Memory B cell (primary cell): ENCODE measurements at places on chromosomes 1 and 21.
A peak's percentile ranks its signal among the peaks of the same experiment; 100 is the strongest.

- no peak for DNase-seq
- peaks cover 14% of the 10 kb centered on the region for H3K27me3 ChIP-seq
- no peak overlapping the region for H3K27ac ChIP-seq
These were observed 50.7 kb downstream of the BCL9 start for GRCh38 chr1:147591993-147592392.

GRCh38 chr1:17745479-17745955, 9.6 kb upstream of the ACTL8 start:
- DNase-seq: no peak
- H3K4me1 ChIP-seq: no peaks in the 10 kb centered on the region
- no peak overlapping the region for H3K4me3 ChIP-seq
- no peaks in the 10 kb centered on the region for H3K36me3 ChIP-seq
- H3K27me3 ChIP-seq: peaks cover 14% of the 10 kb centered on the region

- no peaks in the 10 kb centered on the region for H3K36me3 ChIP-seq
- H3K27ac ChIP-seq: no peak overlapping the region
- DNase-seq: no peak
- peaks cover 2% of the 10 kb centered on the region for H3K4me1 ChIP-seq
These were observed 1121.7 kb upstream of the PRMT6 start for GRCh38 chr1:105934806-105935205.

- no peaks in the 10 kb centered on the region for H3K36me3 ChIP-seq
- no peak overlapping the region for H3K27ac ChIP-seq
- H3K4me3 ChIP-seq: no peak overlapping the region
- H3K27me3 ChIP-seq: peaks cover 8% of the 10 kb centered on the region
These were observed 37.4 kb downstream of the FCER1A start for GRCh38 chr1:159339536-159339935.

- no peaks in the 10 kb centered on the region for H3K27me3 ChIP-seq
- peaks cover 6% of the 10 kb centered on the region for H3K4me1 ChIP-seq
- no peak overlapping the region for H3K27ac ChIP-seq
These were observed 27.1 kb downstream of the PARK7 start for GRCh38 chr1:7988576-7988975.

GRCh38 chr1:5351366-5351765, 640.9 kb downstream of the NPHP4 start:
- H3K27ac ChIP-seq: no peak overlapping the region
- no peak overlapping the region for H3K4me3 ChIP-seq
- no peaks in the 10 kb centered on the region for H3K4me1 ChIP-seq
- no peak for DNase-seq

DNA sequence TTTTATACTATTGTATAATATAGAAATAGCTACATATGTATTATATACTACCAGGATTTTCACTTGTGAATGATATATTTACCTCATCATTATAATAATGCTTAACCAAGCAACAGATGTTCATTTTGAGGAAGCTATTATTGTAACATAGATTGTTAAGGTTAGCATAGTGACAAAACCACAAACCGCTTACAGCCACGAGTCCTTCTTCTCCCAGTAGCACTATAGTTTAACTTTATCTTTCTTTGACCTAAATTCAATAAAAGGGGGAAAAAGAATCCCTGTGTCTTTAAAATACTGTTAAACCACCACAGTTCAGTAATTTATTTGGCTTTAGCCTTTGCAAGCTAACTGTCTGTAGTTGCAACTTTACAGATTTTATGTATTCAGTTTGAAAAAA, 1039.4 kb upstream of the B3GALT2 start:
- H3K27me3 ChIP-seq: peaks cover 3% of the 10 kb centered on the region
- H3K4me3 ChIP-seq: no peak overlapping the region
- H3K36me3 ChIP-seq: no peaks in the 10 kb centered on the region
- H3K4me1 ChIP-seq: peaks cover 2% of the 10 kb centered on the region
- no peak overlapping the region for H3K27ac ChIP-seq
- no peak for DNase-seq

DNA sequence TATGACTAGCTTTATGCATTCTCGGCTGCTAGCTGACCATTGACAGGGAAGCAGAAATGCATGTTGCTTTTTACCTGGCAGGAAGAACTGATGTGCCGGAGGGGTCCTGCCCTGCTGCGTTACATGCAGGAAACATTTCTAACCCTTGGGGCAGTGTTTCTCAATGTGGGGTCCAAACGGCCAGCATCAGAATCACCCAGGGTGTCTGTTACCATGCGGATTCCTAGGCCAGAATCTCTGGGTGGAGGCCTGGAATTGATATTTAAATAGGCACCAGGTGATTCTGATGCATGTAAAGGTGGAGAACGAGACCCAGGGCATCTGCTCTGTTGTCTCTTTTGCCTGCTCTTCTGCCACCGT, 182.7 kb downstream of the PCP4 start:
- no peaks in the 10 kb centered on the region for H3K4me1 ChIP-seq
- no peak for DNase-seq
- no peaks in the 10 kb centered on the region for H3K36me3 ChIP-seq
- H3K4me3 ChIP-seq: no peak overlapping the region

GRCh38 chr1:8938232-8938999, 7.3 kb upstream of the CA6 start:
- DNase-seq: no peak
- no peaks in the 10 kb centered on the region for H3K36me3 ChIP-seq
- no peak overlapping the region for H3K27ac ChIP-seq
- H3K4me1 ChIP-seq: peaks cover 3% of the 10 kb centered on the region

GRCh38 chr1:91997607-91998195, 32.1 kb upstream of the EPHX4 start:
- DNase-seq: peak; percentile 2
- H3K4me3 ChIP-seq: no peak overlapping the region
- H3K27me3 ChIP-seq: no peaks in the 10 kb centered on the region
- H3K4me1 ChIP-seq: no peaks in the 10 kb centered on the region
- no peaks in the 10 kb centered on the region for H3K36me3 ChIP-seq

DNA sequence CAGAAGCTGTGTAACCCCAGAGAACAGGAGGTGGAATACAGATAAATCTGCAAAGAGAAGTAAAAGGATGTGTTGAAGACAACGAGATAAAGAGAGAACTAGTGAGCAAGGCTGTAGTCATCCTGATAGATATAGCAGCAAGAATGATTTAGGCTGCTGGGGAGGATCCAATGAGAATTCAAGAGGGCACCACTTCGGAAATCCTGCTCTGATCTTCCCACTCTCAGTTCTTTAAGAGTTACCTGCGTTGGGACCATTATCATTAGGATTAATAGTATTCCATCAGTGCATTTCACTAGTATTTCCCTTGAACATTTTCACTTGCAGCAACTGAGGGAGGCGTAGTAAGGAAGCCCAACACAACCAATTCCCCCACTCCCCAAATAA, at the start of gene BRINP3:
TSS of gene BRINP3 (minus strand) at position 103 of the 387 bp plus-strand sequence.
- peaks cover 12% of the 10 kb centered on the region for H3K4me1 ChIP-seq
- no peaks in the 10 kb centered on the region for H3K36me3 ChIP-seq
- peaks cover 4% of the 10 kb centered on the region for H3K27me3 ChIP-seq
- no peak for DNase-seq
- no peak within 1 kb of the TSS for H3K4me3 ChIP-seq

DNA sequence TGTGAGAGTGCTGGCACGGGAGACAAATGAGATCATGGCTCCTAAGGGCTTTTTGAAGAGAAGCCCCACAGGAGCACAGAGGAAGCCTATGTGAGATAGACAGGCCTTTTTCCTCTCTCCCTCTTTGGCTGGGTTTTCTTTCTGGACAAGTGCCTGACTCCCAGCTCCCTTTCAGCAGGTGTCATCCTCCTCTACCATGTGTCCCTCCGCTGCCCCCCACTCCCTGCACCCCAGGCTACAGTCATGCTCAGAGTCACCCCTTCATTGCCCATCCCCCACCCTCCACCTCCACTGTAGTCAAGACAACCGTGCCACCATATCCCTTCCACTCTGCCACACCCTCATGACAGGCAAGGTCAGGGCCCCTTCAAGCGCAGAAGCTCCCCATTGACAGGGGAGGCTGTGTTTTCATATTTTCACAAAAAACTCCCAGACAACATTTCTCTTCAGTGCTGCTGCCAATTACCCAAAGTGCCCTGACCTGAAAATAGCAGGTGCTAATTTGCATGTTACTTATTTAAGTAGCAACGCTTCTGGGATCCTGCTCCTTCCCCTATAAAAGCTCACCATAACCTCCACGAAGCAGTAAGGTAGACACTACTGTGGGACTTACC, 92.1 kb upstream of the IPO9 start:
- no peak for DNase-seq
- H3K4me1 ChIP-seq: peaks cover 27% of the 10 kb centered on the region
- peaks cover 7% of the 10 kb centered on the region for H3K27me3 ChIP-seq
- peak overlapping the region; percentile 35 for H3K4me3 ChIP-seq
- H3K36me3 ChIP-seq: no peaks in the 10 kb centered on the region
- peak overlapping the region; percentile 76 for H3K27ac ChIP-seq

DNA sequence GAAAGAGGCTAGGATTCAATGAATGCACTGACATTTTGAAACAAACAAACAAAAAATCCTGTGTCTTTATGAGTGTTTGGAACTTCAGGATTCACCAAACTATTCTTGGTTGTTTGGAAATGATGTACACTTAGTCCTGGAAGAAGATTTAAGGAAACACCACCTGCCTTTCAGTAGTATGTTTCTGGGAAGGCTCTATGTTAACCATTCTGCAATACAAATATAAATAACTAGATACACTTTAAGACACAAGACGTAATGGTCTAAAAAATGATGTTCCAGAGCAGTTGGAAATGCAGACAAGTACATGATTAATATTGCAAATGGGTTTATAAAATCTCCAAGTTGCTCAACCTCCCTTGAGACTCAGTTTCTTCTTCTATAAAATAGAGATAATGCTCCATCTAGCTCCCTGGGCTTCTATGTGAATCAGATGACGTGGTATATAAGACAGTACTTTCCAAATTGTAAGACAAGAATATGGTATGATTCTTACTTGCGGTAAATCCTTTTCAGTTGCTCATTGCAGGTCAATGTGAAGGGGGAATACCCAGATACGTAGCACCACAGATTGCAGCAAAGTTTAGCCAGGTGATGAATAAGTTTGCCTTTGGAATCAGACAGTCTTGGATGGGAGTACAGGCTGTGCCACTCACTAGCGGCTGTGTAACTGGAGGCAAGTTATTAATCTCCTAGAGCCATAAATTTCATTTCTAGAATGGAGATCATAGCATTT, 224.8 kb upstream of the SGIP1 start:
- H3K27ac ChIP-seq: no peak overlapping the region
- no peak overlapping the region for H3K4me3 ChIP-seq
- DNase-seq: no peak

- peaks cover 8% of the 10 kb centered on the region for H3K27me3 ChIP-seq
- peaks cover 5% of the 10 kb centered on the region for H3K4me1 ChIP-seq
- no peaks in the 10 kb centered on the region for H3K36me3 ChIP-seq
- no peak overlapping the region for H3K4me3 ChIP-seq
- H3K27ac ChIP-seq: no peak overlapping the region
- DNase-seq: no peak
These were observed 34.5 kb upstream of the ATP2B4 start for GRCh38 chr1:203592156-203592555.

- peaks cover 29% of the 10 kb centered on the region for H3K4me1 ChIP-seq
- no peak for DNase-seq
- no peaks in the 10 kb centered on the region for H3K27me3 ChIP-seq
- H3K4me3 ChIP-seq: no peak overlapping the region
- peak overlapping the region; percentile 72 for H3K27ac ChIP-seq
These were observed 48.9 kb downstream of the INKA2 start for GRCh38 chr1:111690306-111690617.

- H3K27ac ChIP-seq: no peak overlapping the region
- peaks cover 5% of the 10 kb centered on the region for H3K4me1 ChIP-seq
- H3K36me3 ChIP-seq: peaks cover 19% of the 10 kb centered on the region
- no peak for DNase-seq
These were observed 15.1 kb downstream of the MIGA1 start for GRCh38 chr1:77794550-77794949.

DNA sequence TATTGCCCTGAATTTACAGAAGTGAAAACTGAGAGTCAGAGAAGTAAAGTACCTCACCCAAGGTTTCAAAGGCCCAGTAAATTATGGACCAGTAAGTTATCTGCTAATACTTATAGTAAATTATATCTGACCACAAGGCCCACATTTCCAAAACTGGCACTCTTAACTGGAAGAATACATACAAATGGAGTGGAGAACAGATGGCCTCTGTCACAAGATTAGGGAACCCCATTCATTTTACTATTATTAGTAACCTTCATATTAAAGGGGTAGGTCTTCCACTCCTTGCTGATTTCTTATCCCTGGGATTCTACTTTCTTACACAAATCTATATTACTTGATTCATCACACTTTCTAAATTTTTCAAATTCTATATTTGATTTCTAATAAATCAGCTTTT, 588.8 kb downstream of the NEGR1 start:
- H3K27ac ChIP-seq: no peak overlapping the region
- H3K27me3 ChIP-seq: no peaks in the 10 kb centered on the region
- no peaks in the 10 kb centered on the region for H3K4me1 ChIP-seq
- H3K4me3 ChIP-seq: no peak overlapping the region
- H3K36me3 ChIP-seq: no peaks in the 10 kb centered on the region

DNA sequence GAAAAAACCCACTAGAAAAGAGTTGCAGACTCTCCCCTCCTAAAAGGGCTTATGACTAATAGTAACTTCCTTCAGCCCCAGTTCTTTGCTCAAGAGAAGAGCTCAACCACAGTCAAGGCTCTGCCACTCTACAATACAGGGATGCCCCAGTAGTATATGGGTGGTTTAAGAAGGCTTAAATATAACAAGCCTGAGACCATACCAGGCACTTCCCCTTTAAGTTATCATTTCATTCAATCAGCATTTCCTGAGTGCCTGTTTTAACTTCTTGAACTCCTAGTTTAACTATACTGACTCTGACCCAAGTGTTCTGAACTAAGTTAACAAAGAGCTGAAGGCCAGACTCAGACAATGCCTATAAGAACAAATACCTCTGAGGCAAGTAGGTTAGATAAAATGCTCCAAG, 19.8 kb downstream of the PRPF38A start:
- no peak for DNase-seq
- peaks cover 19% of the 10 kb centered on the region for H3K4me1 ChIP-seq
- H3K4me3 ChIP-seq: no peak overlapping the region
- H3K36me3 ChIP-seq: peaks cover 23% of the 10 kb centered on the region
- H3K27ac ChIP-seq: peak overlapping the region; percentile 60
- no peaks in the 10 kb centered on the region for H3K27me3 ChIP-seq

- DNase-seq: no peak
- H3K4me3 ChIP-seq: no peak overlapping the region
- peaks cover 2% of the 10 kb centered on the region for H3K27me3 ChIP-seq
These were observed 184.0 kb downstream of the CDC7 start for GRCh38 chr1:91684481-91685196.

DNA sequence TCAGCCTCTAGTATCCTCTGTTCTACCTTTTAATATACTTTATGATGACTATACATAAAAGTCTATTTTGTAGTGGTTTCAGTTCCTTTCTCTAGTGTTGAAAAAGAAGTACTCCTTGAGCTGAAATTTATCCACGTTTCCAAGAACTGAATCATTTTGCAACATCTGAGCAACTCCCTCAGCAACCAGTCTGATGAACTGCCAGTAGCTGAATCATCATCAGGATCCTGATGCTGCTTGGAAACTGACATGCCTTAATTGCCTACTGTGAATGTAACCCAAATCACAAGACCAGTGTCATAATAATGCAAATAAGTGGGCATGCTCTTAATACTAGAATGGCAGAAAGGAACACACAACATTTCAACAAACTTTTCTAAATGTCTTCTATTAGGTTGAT, 103.3 kb downstream of the CYYR1 start:
- H3K4me1 ChIP-seq: peaks cover 2% of the 10 kb centered on the region
- no peak for DNase-seq
- H3K4me3 ChIP-seq: no peak overlapping the region
- H3K27ac ChIP-seq: no peak overlapping the region
- H3K36me3 ChIP-seq: no peaks in the 10 kb centered on the region

GRCh38 chr1:217881131-217881543, 250.0 kb downstream of the SPATA17 start:
- no peaks in the 10 kb centered on the region for H3K27me3 ChIP-seq
- no peak overlapping the region for H3K27ac ChIP-seq
- H3K4me1 ChIP-seq: no peaks in the 10 kb centered on the region
- H3K4me3 ChIP-seq: no peak overlapping the region
- no peak for DNase-seq
